ENCODE measurements at places on chromosomes 5 and 9. TPM values are rescaled to one million over a fixed set of nuclear protein-coding genes. Genes with fewer than 3 reads are reported as not detected.

GRCh38 chr9:126980231-126980630, 65.6 kb downstream of the RALGPS1 start:
- no peaks in the 10 kb centered on the region for H3K36me3 ChIP-seq
- no peaks in the 10 kb centered on the region for H3K4me1 ChIP-seq
- no peaks in the 10 kb centered on the region for H3K27me3 ChIP-seq

GRCh38 chr9:138022121-138022741, 144.6 kb downstream of the CACNA1B start:
- H3K4me1 ChIP-seq = no peaks in the 10 kb centered on the region
- H3K36me3 ChIP-seq = no peaks in the 10 kb centered on the region
- H3K27me3 ChIP-seq = peaks cover 10% of the 10 kb centered on the region
- no peak for DNase-seq

GRCh38 chr9:99818500-99818899, 3.2 kb upstream of the NR4A3 start:
- no peak for DNase-seq
- peaks cover 14% of the 10 kb centered on the region for H3K4me1 ChIP-seq
- H3K4me3 ChIP-seq = no peak overlapping the region
- no peaks in the 10 kb centered on the region for H3K36me3 ChIP-seq
- H3K27ac ChIP-seq = no peak overlapping the region

GRCh38 chr5:76818844-76819831, at the start of gene F2RL1:
F2RL1 (plus strand) TSS chr5:76819030; CDS start chr5:76819183, 153 bp downstream.
- H3K36me3 ChIP-seq = no peaks in the 10 kb centered on the region
- peak; percentile 61 for DNase-seq
- H3K27me3 ChIP-seq = no peaks in the 10 kb centered on the region

- no peaks in the 10 kb centered on the region for H3K4me1 ChIP-seq
- no peak overlapping the region for H3K27ac ChIP-seq
- peaks cover 3% of the 10 kb centered on the region for H3K36me3 ChIP-seq
- H3K27me3 ChIP-seq = no peaks in the 10 kb centered on the region
- no peak overlapping the region for H3K4me3 ChIP-seq
These were observed 595.2 kb downstream of the RAB3C start for GRCh38 chr5:59178071-59178470.

RGS3 gene
- total RNA-seq = 407 TPM

PCDHGB7 gene
- total RNA-seq = 12.6 TPM
